ENCODE measurements at places on chromosomes 13 and 19. TPM values are rescaled to one million over a fixed set of nuclear protein-coding genes. Genes with fewer than 3 reads are reported as not detected.

GRCh38 chr13:76969488-76970365, 21.4 kb downstream of the ACOD1 start:
- no peaks in the 10 kb centered on the region for H3K36me3 ChIP-seq
- H3K4me3 ChIP-seq, result no peak overlapping the region
- no peak overlapping the region for H3K27ac ChIP-seq
- no peaks in the 10 kb centered on the region for H3K4me1 ChIP-seq

ZNF254 gene
- 30.4 TPM for total RNA-seq

GRCh38 chr19:41623360-41623759, 3.5 kb downstream of the CEACAM4 start:
- peaks cover 4% of the 10 kb centered on the region for H3K4me1 ChIP-seq
- peak overlapping the region; percentile 38 for H3K27ac ChIP-seq
- peak overlapping the region; percentile 42 for H3K4me3 ChIP-seq
- peak; percentile 57 for DNase-seq
- no peaks in the 10 kb centered on the region for H3K27me3 ChIP-seq

DNA sequence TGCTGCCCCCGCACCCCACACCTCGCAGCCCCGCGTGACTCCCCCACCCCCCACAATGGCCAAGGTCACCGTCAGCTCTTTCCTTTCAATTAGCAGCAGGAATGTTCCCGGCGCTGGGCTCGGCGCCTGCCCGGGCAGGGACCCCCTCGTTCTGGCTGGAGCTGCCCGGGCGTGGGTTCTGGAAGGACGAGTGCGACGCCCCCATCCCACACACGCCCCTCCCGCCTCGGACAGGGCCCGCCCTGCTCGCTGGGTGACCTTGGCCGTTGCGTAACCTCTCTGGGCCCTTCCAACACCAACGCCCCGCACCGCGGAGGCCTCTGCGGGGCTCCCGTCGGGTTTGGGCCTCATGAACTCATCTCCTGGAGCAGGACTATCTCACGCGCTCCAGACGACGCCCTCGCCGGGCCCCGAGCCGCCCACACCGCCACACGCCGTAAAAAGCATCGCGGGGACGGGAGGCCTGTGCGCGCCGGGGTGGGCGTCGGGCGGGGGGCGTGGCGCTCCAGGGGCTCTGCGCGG, 10.3 kb downstream of the PALM start:
- H3K36me3 ChIP-seq, result no peaks in the 10 kb centered on the region
- DNase-seq, result no peak
- peaks cover 17% of the 10 kb centered on the region for H3K27me3 ChIP-seq
- no peak overlapping the region for H3K4me3 ChIP-seq
- no peak overlapping the region for H3K27ac ChIP-seq
- H3K4me1 ChIP-seq, result peaks cover 34% of the 10 kb centered on the region

DNA sequence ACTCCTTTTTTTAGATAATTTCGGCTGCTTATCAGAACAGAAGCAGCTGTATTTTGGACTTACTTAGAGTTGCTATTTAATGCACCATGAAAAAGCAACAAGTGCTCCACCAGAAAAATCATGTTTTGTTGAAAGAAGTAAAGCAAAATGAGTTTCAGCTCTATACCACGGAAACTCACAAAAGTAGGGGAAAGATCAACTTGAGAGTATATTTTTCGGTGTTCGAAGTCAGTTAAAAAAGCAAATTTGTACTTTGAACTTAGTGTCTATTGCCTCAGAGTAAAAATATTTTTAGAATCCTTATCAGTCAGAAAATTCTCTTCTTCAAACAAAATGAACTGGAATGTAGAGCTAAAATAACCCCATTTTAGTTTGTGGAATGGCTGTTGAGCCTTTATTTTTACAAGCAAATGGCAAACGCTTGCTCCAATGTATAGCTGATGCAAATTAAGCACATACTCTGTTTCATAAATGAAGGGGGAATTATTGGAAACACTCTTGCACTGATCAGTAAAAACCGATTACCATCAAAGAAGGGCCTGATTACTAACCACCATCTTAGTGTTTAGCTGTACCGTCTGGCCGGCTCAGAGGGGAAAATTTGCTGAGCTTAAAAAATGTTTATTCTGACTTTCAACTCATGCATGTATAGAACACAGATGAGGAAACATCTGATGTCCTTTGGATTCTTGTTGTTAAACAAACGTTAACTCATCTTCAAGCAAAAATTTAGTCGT, 540.7 kb downstream of the GPC6 start:
- H3K27me3 ChIP-seq, result no peaks in the 10 kb centered on the region
- no peaks in the 10 kb centered on the region for H3K36me3 ChIP-seq
- no peaks in the 10 kb centered on the region for H3K4me1 ChIP-seq
- H3K27ac ChIP-seq, result no peak overlapping the region
- H3K4me3 ChIP-seq, result no peak overlapping the region

- no peaks in the 10 kb centered on the region for H3K27me3 ChIP-seq
Measured at GRCh38 chr19:2167896-2168618, 4.3 kb downstream of the DOT1L start.

SEMA6B gene
- total RNA-seq, result 3.4 TPM

- no peaks in the 10 kb centered on the region for H3K36me3 ChIP-seq
- no peak for DNase-seq
- H3K4me3 ChIP-seq, result no peak overlapping the region
Measured at GRCh38 chr13:78306519-78307206, 296.7 kb downstream of the POU4F1 start.

DNA sequence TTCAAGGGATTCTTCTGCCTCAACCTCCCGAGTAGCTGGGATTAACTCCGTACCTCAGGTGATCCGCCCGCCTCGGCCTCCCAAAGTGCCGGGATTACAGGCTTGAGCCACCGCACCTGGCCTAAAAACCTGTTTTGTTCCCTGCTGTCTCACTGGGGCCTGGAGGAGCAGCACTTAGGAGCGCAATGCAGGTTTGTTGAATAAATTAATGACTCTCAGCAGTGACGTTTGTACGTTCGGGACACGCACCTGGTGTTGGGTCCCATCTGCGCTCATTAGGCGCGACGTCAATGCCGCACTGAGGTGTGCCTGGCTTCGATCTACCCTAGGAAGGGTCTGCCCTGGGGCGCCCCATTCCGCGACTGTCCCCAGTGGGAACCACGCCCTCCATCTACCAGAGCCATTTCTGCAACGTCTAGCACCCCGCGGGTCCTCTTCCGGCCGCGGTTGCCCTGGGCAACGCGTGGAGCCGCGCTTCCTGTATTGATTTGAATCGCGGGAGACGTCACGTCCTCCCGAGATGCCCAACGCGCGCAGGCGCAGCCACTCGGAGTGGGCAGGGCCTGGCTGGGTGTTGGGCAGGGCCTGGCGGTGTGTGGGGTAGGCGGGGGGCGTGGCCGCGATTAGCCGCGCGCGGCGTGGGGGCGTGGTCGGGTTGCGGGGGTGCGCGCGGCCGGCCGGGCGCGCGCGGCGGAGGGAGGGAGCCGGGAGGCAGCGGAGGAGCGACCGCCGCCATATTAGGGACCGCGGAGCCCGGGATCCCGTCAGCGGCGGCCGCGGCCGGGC, at the start of gene FZR1:
TSS of gene FZR1 (plus strand) at position 714 of the 786 bp plus-strand sequence. CDS start 16,679 bp downstream, outside the sequence.
- H3K27me3 ChIP-seq, result no peaks in the 10 kb centered on the region
- peak within 1 kb of the TSS; percentile 90 for H3K27ac ChIP-seq
- peak; percentile 100 for DNase-seq
- H3K4me3 ChIP-seq, result peak within 1 kb of the TSS; percentile 86

GRCh38 chr13:65784088-65784816, 1445.9 kb downstream of the PCDH9 start:
- H3K4me1 ChIP-seq, result no peaks in the 10 kb centered on the region
- H3K27ac ChIP-seq, result no peak overlapping the region
- H3K27me3 ChIP-seq, result no peaks in the 10 kb centered on the region
- peak; percentile 15 for DNase-seq

- no peak overlapping the region for H3K4me3 ChIP-seq
- peak; percentile 27 for DNase-seq
- no peak overlapping the region for H3K27ac ChIP-seq
- no peaks in the 10 kb centered on the region for H3K27me3 ChIP-seq
- H3K36me3 ChIP-seq, result no peaks in the 10 kb centered on the region
- no peaks in the 10 kb centered on the region for H3K4me1 ChIP-seq
Measured at GRCh38 chr13:107992542-107992941, 222.8 kb downstream of the LIG4 start.

DNA sequence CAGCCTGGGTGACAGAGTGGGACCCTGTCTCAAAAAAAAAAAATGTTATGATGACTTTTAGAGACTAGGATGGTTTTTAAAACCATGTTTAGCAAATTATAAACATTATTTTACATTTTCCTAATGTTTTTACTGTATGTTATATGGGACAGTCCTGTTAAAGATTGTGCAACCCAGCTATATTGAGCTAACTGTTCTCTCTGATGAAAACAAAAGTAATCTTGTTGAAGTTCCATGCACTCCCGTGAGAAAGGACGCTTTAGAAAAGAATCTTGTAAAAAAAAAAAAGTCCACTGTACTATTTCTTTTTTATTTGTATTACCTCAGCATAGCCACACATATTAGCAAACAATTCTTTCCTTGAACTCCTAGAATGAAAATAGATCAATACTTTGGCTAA, 451.2 kb downstream of the DCT start:
- no peak for DNase-seq
- no peak overlapping the region for H3K4me3 ChIP-seq
- no peak overlapping the region for H3K27ac ChIP-seq
- H3K36me3 ChIP-seq, result no peaks in the 10 kb centered on the region

DNA sequence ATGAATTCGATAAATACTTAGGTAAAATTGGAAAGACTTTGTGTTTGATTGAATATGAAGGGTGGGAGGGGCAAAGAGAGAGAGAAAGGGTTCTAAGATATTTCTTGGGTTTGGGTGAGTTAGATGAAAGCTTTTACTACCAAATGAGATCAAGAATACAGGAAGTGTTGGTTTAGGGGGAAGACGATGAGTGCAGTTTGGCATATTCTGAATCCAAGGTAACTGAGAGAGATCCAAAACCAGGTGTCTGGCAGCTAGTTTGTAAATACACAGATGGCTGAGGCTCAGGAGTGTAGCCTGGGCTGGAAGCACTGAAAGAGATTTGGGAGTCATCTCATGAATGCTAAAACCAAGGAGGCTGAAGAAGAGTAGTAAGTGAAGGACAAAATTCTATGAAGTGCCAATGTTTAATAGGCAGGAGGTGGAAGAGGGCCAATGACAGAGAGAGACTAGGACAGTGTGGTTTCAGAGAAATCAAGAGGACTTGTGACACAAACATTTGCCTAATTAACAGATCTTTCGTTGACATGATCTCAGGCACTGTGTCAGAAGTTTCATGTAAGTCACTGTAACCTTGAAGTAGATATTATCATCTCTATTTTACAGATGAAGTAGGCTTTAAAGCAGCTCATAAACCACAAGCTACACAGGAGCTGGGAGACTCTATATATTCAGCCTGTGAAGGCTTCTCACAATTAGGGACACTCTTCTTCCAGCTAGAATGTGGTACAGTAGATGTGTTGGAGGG, 70.2 kb upstream of the ZDHHC20 start:
- H3K36me3 ChIP-seq, result no peaks in the 10 kb centered on the region
- H3K4me1 ChIP-seq, result no peaks in the 10 kb centered on the region
- H3K4me3 ChIP-seq, result no peak overlapping the region
- H3K27me3 ChIP-seq, result no peaks in the 10 kb centered on the region
- no peak for DNase-seq
- H3K27ac ChIP-seq, result no peak overlapping the region

PSG11 gene
- total RNA-seq, result not detected

DNA sequence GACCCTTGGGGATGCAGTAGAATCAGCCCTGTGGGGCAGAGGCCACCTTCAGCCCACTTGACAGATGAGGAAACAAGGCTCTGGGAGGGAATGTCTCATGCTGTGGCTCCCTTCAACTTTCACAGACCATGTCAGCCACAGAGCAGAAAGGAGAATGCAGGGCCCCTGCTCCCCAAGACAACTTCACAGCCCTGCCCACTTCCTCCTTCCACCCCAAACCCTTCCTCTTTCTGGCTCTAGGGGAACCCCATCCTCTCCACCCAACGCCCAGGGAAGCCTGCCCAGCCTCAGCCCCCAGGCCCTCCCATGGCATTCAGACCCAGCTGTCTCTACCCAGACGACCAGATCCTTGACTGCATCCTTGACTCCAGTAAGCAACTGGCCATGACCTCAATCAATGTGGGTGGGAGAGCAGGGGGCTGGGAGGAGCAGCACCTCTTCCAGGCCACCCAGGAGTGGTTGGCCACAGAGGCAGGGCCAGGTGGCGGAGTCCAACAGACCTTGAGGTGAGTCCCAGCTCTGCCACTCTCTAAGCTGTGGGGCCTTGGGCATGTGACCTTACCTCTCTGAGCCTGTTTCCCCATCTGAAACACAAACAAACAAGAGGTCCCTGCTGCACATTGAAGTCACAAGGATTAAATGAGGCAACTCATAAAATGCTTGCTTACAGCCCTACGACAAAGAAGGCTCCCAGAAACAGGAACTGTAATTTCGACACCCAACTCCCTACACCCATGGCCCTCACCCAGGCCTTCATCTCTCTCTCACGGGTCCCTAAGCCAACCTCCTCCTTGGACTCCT, 15.8 kb downstream of the DEDD2 start:
- no peak overlapping the region for H3K4me3 ChIP-seq
- no peaks in the 10 kb centered on the region for H3K27me3 ChIP-seq
- H3K4me1 ChIP-seq, result peaks cover 47% of the 10 kb centered on the region
- H3K27ac ChIP-seq, result peak overlapping the region; percentile 84
- no peak for DNase-seq
- peaks cover 90% of the 10 kb centered on the region for H3K36me3 ChIP-seq

CEACAM7 gene
- not detected for total RNA-seq

- H3K27ac ChIP-seq, result peak overlapping the region; percentile 69
- H3K27me3 ChIP-seq, result no peaks in the 10 kb centered on the region
- peaks cover 3% of the 10 kb centered on the region for H3K4me1 ChIP-seq
- H3K4me3 ChIP-seq, result no peak overlapping the region
- H3K36me3 ChIP-seq, result no peaks in the 10 kb centered on the region
- peak; percentile 87 for DNase-seq
Measured at GRCh38 chr13:48783181-48783630, 129.5 kb downstream of the CYSLTR2 start.

GRCh38 chr13:74047931-74048600, 86.1 kb downstream of the KLF12 start:
- H3K4me3 ChIP-seq, result no peak overlapping the region
- H3K27ac ChIP-seq, result no peak overlapping the region
- H3K36me3 ChIP-seq, result no peaks in the 10 kb centered on the region
- H3K4me1 ChIP-seq, result peaks cover 7% of the 10 kb centered on the region
- no peaks in the 10 kb centered on the region for H3K27me3 ChIP-seq
- no peak for DNase-seq

DNA sequence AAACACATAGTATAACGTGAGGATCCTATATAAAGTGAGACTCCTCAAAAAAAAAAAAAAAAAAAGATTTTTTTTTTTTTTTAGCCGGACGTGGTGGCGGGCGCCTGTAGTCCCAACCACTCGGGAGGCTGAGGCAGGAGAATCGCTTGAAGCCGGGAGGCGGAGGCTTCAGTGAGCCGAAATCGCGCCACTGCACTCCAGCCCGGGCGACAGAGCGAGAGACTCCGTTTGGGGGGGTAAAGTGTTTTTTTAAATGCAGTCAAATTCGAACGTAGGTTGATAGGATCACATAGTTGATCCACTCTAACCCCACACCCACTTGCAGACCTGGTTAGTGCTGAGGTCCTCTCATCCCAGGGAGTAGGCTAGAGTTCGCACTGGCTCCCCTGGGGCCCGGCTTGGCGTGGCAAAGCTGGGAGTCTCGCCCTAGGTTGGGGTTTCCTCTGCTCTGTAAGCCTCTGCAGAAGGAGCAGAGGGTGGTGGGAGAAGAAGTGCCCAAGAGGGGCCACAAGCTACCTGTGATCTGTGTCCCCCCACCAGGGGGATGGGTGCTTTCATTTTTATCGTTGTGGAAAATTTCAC, 6.5 kb downstream of the RNF225 start:
- peak overlapping the region; percentile 64 for H3K27ac ChIP-seq
- H3K4me3 ChIP-seq, result peak overlapping the region; percentile 70
- no peaks in the 10 kb centered on the region for H3K36me3 ChIP-seq
- H3K27me3 ChIP-seq, result no peaks in the 10 kb centered on the region

STARD13 gene
- 64.0 TPM for total RNA-seq

GRCh38 chr13:94702181-94703041, 9.9 kb downstream of the SOX21 start:
- DNase-seq, result peak; percentile 58
- H3K4me1 ChIP-seq, result peaks cover 2% of the 10 kb centered on the region
- no peak overlapping the region for H3K27ac ChIP-seq
